Activated CD4-positive, alpha-beta T cell treated with anti-CD3 and anti-CD28 coated beads, Interleukin-2, Interleukin-4, amounts not matched to agents 100 ng/mL and 50 ng/mL, durations not matched to agents 16 hours and 8 hours (primary cell): ENCODE measurements at places on chromosomes 11 and 22.

GRCh38 chr11:8779107-8779506 lies 96.5 kb downstream of the RPL27A start:
- no peak for DNase-seq

DNA sequence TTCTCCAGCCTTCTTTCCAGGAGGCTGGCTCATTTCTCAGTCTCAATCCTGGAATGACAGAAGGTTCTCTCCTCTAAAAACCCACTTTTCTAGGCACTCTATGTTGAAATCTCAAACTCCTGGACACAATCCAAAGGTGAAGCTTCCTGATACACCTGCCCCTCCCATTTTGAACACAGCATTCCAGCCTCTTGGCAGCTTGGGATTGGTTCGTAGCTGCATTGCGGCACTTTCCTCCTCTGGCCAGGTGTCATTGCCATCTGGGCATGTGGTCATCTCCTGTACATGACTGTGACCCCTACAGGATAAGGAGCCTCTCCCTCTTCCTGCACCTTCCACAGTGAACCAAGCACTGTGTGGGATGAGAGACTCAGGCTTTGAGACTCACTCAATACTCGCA lies 230.2 kb upstream of the B3GAT1 start:
- no peak for DNase-seq

DNA sequence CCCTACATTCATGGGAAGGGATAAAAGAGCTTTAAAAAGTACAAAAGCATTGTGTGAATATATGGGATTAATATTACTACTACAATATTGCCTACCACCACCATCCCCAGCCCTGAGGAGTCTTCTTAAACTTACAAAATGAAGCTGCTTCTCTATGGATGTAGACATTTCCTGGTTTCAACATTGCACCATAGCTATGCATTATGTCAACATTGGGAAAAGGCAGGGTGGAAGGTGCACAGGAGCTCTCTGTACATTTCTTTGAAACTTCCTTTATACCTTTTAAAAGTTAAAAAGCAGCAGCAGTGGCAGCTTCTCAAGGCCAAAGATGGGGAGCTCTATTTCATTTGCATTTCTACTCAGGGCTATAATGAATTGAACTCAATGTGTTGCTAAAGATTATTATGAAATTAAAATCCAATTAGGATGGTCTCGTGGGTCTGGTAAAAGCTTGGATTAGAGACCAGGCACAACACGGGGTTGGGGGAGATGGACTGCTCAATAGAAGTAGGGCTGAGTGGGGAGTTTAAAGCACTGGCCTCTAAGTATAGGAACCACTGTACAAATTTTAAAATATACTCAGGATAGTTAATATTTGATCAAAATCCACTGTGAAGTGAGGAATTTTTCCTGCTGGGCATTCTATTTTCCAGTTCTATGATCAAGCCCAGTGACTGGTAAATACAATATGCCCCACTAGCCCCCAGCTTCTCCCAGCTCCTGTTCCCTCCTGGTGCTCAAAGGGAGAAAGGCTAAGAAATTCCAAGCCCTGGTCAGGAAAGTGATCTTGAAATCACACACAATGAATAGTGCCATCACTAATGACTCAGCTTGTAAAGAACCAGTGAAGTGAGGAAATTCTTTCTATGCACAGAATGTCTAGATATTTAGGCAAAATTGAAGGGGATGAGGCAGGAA lies 362.7 kb upstream of the CCDC90B start:
- no peak for DNase-seq

GRCh38 chr11:19380375-19380774 lies 139.6 kb upstream of the E2F8 start:
- no peak for DNase-seq

DNA sequence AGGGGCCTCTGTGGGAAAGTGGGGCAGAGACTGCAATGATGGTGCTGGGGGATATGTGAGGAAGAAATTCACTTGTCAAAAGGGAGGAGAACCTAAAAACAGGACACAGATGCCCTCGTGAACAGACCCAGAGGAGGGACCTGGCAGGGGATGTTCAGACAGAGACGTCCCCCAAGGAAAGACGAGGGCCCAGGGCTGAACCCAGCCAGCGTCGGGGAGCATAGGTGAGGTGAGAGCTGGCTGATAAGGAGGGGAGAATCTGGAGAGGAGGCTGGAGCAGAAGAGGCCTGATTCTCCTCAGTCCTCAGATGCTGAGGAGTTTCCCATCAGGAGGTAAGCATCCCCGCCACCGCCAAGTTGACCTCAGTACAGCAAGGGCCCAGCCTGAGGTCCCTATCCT lies 31.4 kb downstream of the IGLL5 start:
- no peak for DNase-seq

GRCh38 chr11:21556926-21557325 lies 636.0 kb upstream of the ANO5 start:
- no peak for DNase-seq

DNA sequence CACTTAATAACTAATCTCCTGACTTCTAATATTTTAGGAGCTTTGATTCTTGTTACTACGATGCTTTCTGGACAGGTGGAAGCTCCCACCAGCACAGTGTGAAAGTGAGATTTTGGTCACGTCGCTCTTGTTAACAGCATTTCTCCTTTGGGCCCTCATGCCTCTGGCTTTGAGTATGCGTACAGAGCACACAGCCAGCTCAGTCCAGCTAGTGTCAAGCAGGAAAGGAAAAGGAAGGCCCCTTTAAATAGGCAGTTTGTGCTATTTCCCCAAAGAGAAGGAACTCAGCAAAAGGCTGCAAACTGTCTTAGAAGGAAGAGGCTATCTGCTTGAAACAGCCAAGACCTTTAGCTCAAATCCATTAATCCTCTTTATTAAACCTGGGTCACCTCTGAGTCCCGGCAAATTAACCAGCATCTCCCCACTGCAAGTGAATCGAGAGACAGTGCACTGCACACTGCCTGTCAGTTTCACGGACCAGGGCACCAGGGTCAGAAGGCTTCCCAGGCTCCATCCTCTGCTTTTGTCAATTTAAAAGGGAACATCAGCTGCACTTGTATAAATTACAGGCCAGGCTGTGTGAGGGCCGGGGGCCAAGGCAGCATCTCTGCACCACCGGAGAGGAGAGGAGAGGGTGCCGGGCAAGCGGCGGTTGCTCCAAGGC lies 34.7 kb downstream of the OPCML start:
- DNase-seq = no peak

GRCh38 chr11:19625438-19625837 lies 87.2 kb upstream of the NAV2 start:
- no peak for DNase-seq

- no peak for DNase-seq
Observed at GRCh38 chr22:47091246-47091651, 328.8 kb downstream of the TBC1D22A start.

DNA sequence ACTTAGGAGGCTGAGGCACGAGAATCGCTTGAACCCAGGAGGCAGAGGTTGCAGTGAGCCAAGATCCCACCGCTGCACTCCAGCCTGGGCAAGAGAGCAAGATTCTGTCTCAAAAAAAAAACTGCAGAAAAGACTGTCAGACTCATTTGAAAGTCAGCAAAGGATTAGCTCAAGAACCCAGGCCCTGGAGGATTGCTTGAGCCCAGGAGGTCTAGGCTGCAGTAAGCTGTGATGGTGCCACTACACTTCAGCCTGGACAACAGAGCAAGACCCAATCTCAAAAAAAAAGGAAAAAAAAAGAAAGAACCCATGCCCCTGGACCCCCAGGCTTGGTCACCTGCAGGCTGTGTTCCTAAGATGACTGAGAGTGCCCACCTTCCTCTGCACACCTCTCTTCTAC lies 16.2 kb downstream of the LIF start:
- no peak for DNase-seq

DNA sequence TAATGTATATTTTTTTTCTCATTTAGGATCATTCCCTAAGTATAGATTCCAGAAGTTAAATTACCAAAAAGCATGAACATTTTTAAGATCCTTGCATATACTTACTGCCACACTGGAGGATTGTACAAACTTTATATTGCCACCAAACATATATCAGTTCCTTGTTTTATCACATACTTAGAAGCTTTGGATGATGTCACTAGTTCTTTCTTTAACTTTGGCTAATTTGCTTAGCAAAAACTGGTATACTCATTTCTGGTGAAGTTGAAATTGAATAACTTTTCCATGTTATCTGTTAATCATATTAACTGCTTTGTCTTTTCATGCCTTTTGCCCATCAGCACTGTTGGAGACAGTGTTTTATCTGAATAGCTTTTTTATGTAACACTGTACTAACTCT lies 31.6 kb upstream of the PRDM10 start:
- DNase-seq = no peak

GRCh38 chr11:36160091-36160490 lies 129.1 kb downstream of the COMMD9 start:
- DNase-seq = no peak

DNA sequence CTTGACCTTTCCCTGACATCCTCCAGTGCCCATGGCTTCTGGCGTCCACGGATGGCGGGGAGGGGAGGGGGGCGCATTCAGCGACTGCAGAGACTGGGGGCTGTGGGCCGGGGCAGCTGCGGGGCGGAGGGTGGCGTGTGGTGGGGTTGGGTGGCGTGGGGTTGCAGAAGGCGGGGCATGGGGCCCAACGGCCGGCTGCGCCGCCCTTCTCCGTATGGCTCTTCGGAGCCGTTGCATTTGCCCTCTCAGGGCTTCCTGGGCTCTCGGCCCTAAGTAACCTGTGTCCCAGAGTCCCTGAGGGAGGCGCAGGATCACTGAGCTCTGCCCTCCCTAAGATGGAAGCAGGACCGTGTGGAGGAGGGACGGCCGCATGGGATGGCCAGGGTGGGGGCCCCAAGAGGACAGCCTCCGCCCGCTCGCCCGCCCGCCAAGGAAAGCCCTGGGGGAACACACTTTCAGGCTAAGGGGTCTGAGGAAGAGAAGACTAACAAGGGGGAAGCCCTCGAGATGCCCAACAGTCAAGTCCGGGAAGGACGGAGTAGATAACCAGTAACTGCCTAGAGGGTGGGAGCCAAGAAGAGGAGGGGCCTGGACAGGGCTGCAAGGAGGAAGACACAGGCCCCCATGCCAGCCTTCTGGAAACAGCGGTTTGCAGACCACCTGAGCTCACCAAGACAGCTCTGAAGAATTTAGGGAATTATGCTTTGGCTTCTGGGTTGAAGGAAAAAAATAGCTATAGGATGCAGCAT lies 9.2 kb upstream of the AIFM3 start:
- no peak for DNase-seq

DNA sequence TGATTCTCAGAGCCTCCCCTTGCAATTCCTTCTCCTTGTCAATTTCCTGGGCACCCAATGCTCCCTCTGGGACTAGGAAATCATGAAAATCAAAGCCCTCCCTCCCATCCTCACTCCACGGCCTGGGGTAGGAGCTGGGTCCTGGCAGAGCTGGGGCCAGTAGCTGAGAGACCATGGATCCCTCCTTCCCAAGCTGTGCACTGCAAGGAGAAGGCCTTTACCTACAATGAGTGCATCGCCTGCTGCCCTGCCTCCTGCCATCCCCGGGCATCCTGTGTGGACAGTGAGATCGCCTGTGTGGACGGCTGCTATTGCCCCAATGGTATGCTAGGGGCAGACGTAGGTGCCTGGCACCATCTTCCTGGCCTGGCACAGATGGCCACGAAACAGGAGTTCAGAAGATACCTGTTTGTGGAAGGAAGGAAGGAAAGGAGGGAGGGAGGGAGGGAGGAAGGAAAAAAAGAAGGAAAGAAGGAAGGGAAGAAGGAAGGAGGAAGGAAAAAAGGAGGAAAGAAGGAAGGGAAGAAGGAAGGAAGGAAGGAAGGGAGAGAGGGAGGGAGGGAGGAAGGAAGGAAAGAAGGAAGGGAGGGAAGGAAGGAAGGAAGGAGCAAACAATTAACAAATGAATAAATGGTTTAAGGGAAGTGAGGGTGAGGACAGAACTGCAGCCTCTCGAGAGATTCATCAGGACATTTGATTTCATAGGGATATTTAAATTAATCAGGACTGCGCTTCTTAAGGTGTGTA lies 12.5 kb downstream of the OTOG start:
- no peak for DNase-seq

- DNase-seq = no peak
Observed at GRCh38 chr11:44409558-44410236, 99.8 kb upstream of the ALX4 start.

GRCh38 chr11:13421561-13421960 lies 41.5 kb downstream of the BTBD10 start:
- DNase-seq = no peak

DNA sequence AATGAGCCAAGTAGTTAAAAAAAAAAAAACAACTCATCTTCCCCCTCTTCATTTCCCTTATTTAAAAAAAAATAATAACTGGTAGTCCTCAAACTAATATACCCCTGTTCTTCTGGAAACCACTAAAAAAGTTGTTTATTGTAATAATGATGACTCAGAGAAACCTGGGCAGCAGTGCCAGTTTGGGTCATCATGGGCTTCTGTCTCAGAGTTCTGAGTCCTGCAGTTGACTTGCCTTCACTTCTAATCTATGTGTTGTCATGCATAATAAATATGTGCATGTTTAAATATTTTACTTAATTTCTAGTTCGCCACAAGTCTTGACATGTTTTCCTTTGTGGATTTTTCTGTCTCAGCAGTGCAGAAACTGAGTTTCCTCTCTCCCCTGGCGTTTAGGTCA lies 46.8 kb downstream of the PPP2R1B start:
- DNase-seq = no peak

DNA sequence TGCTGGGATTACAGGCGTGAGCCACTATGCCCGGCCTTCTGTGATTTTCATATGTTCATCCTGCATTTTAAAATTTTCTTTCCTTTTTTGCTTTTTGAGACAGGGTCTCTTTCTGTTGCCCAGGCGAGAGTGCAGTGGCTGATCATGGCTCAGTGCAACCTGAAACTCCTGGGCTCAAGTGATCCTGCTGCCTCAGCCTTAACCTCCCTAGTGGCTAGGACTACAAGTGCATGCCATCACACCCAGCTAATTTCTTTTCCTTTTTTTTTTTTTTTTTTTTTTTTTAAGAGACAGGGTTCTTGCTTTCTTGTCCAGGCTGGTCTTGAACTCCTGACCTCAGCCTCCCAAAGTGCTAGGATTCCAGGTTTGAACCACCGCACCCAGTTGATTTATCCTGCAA lies 54.1 kb upstream of the WT1 start:
- no peak for DNase-seq

GRCh38 chr22:48098921-48099245 lies 1336.4 kb downstream of the TBC1D22A start:
- no peak for DNase-seq

DNA sequence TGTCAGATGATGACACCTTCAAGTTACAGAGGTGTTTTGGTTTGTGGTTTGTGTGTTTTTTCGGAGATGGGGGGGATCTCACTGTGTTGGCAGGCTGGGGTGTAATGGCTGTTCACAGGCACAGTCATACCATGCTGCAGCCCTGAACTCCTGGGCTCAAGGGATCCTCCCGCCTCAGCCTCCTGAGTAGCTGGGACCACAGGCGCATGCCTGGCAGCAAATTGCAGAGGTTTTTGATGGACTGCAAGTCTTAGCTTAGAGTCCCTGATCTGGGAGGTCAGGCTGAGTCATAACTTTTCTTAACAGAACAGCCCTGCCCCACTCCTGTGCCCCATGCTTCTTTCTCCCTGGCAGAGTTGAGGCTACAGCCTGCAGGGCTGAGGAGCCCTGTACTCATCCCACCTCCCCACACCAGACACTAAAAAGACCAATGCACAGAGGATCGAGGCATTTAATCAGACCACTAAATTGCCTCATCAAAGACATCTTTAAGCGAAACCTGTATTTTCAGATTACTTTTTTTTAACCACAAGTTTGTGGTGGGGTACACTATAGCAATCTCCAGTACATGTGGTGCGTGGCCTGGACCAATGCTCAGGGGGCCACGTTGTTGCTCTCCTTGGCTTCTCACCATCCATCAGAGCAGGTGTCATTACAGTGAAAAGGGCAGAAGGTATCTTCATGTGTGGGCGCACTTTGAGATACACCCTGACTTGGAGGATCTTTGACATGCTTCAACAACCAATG lies 17.1 kb upstream of the ADORA2A start:
- peak; percentile 38 for DNase-seq
